ENCODE measurements at places on chromosomes 3 and 15.
A peak's percentile ranks its signal among the peaks of the same experiment; 100 is the strongest.

GRCh38 chr3:107910713-107911259 lies 180.0 kb downstream of the CD47 start:
- no peak for DNase-seq

DNA sequence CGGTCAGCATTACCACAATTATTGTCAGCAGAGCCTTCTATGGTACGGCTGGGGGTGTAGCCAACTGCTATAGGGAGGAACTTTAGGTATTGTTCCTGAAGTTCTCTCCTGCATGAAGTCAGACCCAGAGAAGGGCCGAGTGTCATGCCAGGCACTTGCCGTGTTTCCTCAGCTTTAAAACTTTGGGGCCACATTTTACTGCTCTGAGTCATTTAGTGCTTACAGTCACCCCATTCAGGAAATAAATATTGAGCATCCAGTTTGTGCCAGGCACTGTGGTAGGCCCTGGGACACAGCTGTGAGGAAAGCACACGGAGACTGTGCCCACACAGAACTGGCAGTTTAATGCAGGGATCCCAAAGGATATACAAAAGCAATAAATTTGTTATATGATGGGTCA lies 54.5 kb upstream of the APEH start:
- no peak for DNase-seq

- no peak for DNase-seq
Measured at GRCh38 chr3:72449551-72449950, 398.7 kb downstream of the SHQ1 start.

DNA sequence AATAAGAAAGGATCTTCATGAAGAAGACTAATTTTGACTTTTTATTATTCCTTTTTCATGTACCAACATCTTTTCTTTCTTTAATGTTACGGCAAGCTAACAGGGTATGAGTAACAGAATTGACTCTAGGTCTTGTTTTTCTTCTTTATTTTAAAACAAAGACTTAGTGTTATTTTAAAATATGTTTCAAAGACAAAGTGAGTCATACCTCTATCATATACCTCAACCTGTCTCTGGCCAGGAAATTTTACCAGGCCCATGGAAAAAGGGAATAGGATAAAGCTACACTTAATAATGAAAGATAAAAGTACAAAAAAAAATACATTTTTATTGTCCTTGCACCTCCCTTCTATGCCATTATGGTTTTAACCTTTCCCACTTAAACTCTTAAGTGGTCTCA lies 57.4 kb downstream of the ZNF148 start:
- no peak for DNase-seq

DNA sequence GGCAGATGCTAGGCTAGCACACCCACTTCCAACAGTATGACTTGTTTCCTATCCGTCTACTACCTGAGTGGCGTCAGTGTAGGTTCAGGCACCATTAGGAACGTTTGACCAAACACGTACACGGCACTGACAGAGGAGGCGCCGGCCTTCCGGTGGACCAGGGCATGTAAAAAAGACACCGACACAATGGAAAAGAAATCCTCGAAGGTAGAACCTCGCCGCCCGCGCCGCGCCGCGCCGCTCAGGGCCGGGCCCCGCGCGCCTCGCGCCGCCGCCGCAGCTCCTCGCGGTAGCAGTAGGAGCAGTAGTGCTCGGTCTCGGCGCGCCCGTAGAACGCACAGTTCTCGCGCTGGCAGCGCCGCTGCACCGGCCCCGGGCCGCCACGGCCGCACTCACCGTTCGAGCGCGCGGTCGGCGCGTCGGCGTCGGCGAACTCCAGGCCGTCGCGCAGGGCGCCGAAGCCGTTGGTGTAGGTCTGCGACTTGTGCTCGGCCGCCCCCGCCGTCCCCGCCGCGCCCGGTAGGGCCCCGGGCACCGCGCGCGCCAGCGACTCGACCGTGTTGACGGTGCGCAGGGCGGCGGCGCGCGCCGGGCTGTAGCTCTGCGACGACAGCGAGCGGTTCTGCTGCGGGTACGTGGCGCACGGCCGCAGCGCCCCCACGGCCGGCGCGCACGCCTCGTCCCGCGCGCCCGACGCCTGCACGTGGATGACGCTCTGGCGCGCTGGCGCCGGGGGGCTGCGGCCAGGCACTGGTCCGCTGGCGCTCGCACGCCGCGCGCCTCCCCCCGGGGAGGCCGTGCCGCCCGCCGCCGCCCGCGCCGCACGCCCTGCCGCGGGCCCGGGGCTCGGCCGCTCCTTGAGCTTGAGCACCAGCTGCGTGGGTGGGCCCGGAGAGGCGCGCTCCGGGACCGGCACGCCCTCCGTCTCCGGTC lies 156.7 kb downstream of the KLF13 start:
- DNase-seq: no peak

GRCh38 chr3:24047513-24047912 lies 102.4 kb downstream of the NR1D2 start:
- DNase-seq: no peak

DNA sequence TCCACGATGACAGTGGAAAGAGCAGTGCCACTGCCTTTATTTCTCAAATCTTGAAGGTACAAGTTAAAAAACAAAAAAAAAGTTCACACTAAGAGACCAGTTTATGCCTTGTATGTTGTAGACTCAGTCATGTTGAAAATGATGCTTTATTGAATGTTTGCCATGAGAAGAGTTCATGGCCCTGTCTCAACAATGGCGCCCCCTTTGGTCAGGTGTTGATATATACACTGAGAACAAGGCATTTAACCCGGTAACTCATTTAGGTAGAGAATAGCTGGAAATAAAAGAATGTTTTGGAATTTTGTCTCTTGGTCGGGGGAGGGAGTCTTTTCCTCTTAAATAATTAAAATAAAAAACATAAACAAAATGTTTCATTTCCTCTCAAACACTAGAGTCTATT lies 145.6 kb upstream of the SLC2A2 start:
- no peak for DNase-seq

DNA sequence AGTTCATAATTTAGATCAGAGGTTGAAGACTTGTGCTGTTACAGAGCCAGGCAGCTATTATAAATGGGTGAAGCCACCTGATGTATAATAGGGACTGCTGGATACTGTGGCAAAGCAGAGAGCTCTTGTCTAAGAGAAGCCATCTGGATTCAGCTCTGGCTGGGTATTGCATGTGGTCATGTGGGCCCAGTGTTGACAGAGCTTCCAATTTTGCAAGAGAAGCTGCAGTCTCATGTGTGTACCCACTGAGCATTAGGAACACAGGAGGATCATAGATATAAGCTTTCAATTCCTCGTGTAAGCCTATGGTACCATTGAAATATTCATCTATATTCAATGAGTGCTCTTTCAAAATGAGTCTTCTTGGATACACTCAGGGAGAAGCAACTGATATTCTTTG lies 303.9 kb upstream of the SLCO3A1 start:
- no peak for DNase-seq

GRCh38 chr3:69219101-69219708 lies 96.8 kb upstream of the LMOD3 start:
- no peak for DNase-seq

GRCh38 chr3:153621953-153622352 lies 459.9 kb downstream of the RAP2B start:
- DNase-seq: no peak

DNA sequence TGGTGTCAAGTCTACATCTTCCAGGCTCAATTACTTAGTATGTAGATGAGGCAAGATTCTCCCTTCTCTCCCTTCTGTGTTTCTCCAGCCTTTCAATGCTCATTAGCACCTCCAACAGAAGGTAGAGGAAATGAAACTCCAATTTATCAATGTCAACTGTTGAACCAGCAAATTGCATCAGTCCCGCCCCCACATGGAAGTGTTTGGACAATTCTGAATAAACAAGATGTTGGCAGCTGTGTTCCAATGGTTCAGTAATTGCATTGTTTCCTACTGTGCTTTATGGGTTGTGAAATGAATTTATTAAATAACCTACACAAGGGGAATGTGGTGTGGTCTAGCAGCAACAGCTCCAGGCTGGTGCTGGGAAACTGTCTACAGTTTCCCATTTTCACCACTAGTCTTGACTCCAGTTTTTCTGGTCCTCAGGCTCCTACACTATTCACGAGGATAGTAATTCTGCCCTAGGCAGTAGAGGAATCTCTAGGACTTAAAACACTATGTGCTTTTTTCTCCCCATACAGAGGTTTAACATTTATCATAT lies 91.9 kb downstream of the MB21D2 start:
- peak; percentile 70 for DNase-seq

DNA sequence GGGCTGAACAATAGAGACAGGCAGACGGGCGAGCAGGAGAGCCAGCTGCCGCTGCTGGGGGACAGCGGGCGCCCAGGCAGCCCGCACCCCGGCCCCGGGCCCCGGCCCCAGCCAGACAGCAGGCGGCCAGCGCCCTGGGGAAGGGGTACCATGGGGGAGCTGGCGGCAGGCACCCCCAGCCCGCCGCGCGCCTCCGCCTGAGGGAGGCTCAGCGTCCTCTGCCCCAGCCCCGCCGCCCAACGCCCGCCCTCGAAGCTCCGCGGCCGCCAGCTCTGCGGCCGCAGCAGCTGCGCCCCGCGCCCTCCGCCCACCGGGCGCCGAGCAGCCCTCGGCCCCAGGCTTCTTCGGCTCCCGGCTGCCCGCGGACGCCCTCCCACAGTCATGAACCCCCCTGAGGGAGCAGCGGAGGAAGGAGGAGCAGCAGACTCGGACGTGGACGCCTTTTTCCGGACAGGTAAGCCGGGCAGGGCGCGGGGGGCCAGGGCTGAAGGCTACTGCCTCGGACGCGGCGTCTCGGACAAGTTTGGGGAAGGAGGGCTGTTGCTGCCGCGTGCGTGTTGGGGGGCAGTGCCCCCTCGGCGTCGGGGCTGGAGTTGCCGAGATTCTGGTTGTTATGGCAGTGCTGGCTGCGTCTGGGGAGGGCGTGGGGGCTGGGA lies 41.6 kb upstream of the ROPN1 start:
- no peak for DNase-seq

- no peak for DNase-seq
Measured at GRCh38 chr15:41870689-41871081, 23.2 kb downstream of the SPTBN5 start.

GRCh38 chr3:98744283-98744682 lies 18.9 kb upstream of the ST3GAL6 start:
- no peak for DNase-seq

DNA sequence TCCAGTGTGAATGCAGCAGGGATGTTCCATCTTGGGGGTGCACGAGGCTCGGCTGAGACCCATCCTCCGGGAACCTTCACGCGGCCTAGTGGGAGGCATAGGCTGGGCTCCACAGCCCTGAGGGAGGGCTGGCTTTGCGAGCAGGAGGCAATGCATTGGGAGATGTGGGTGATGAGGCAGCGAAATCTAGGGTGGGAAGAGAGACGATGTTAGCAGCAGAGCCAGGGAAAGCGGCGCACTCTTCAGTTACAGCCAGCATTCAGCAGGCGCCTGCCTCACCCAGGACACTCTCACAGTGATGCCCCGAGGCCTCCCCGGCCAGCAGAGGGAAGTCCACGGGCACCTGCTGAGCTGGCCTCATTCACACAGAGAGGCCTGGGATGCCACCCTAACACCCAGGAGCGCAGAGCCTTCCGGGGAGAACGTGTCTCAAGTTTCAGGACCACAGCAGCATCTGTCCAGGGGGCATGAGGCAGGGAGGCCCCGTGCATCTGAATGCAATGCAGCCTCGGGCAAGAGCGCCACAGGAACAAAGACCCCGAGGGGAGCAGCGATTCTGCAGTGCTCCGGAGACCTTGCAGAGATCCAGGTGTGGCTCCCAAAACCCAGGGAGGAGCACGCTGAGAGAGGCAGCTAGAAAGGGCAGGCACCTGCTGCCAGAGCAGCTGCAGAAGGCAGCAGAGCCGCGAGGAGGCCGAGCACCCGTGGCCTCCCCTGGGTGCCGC lies 102.4 kb downstream of the NUP210 start:
- DNase-seq: no peak

- DNase-seq: no peak
Measured at GRCh38 chr15:49622561-49622960, 1.7 kb downstream of the DTWD1 start.

GRCh38 chr3:109339197-109339596 lies 1.9 kb upstream of the DPPA4 start:
- no peak for DNase-seq

GRCh38 chr3:98574132-98574531 lies 19.3 kb downstream of the CPOX start:
- no peak for DNase-seq

DNA sequence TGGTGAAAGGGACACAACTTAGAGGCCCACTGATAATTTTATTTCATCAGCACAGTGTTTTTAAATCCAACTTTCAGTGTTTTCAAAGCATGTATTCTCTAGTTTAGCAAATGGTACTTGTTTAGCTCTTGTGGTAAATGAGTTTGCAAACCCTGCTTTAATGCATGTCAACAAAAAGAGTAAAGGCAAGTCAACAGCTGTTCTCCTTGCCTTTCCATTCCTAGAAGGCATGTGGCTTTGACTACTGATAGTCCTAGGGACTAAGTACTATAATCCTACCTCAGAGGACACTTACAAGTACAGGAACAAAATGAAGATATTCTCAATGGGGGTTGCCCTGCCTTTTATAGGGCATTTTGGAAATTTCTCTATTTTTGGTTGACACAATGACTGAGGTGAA lies 13.1 kb downstream of the NPTN start:
- no peak for DNase-seq

- DNase-seq: no peak
Measured at GRCh38 chr3:144052275-144052674, 80.7 kb downstream of the DIPK2A start.

GRCh38 chr3:186073641-186074040 lies 35.2 kb downstream of the ETV5 start:
- no peak for DNase-seq

DNA sequence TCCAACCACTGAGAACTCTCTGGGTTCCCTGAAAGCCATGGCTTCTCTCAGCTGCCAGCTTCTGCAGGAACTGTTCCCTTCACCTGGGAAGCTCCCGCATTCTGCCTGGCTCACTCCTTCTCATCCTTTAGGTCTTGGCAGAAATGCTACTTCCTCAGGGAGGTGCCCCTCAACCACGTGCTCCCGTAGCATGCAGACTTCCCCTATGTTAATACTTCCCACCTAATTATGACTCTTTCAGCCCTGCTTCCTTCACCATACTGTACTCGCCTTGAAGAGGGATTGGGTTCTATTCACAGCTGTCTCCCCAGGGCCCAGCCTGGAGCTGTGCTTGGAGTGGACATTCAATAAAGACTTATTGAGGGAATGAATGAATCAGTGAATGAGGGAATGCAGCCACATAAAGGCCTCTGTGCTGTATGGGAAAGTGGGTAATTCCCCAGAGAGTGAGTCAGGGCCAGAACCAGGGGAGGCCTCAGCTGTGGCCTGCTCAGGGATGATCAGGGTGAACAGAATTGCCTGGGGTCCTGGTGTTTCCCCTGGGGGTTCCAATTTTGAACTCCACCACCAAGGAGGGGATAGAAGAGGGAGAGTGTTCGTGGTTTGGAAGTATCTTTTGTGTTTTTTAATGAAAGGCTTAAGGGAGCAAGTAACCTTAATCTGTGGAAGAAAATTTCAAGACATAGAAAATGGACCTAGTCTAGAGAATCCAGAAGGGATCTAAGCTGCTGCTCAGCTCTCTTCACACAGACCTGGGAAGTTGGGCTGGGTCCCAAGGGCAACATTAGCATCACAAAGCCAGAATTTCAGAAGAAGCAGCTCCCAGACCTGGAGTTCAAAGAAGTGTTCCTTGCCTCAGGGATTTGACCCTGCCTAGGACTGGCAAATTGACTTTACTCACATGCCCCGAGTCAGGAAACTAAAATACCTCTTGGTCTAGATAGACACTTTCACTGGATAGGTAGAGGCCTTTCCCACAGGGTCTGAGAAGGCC lies 14.6 kb upstream of the FAM107A start:
- no peak for DNase-seq

All from NCI-H1092 (cell line).